Activated T-helper 17 cell treated with anti-CD3 and anti-CD28 coated beads, Interleukin-2, amount 50 U/mL, for 72 hours (primary cell): ENCODE measurements at places on chromosomes 6 and 20.

DNA sequence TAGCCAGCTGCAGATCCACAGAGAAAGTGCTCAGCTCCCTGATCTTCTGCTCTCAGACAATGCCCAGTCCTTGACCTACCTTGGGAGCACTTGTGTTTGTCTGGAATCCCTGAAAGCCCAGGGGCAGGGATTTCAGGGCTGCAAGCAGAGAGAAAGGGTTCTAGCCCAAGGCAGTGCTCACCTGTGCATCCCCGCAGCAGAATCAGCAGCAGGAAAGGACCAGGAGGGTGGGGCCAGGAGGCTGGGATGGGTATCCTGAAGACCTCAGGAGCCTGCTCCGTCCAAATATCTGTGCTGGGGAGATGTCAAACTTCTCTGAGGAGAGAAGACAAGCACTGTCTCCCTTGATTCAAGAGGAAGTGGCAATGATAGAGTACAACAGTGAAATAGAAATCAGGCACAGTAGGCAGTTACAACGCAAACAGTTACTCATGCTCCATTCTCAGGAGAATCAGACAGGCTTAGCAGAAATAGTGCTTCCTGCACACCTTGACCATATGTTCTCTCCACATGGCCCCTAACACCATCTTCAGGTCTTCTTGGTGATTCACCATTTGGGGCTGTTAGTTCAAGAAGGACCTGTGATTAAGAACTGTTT, 28.7 kb upstream of the SIRPG start:
- peak; percentile 72 for ATAC-seq

DNA sequence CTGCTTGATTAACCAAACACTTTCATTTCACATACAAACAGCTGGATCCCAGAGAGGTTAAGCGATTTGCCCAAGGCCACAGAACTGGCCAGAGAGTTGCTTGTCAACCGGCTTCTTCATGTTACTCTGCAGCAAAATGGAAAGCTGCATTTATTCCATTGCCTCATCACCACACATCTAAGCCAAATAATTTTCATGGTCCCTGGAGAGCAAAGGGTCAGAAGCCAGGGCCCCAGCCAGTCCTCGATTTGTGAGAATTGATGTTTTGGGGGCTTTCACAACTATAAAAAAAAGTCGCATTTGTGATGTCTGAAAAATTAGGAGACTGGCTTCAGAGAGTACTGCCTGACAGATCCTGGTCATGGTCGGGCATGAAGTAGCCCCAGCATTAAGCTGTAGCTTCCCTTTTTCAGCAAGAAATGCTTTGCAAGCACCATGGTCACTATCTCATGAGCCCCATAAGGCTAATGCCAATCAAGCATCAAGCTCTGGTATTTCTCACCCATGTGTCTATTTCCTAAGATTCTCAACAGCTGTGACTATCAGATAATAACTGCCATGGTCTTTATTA, 95.8 kb downstream of the BANF2 start:
- ATAC-seq, result no peak

- peak; percentile 38 for ATAC-seq
Observed at GRCh38 chr20:58645412-58645968, 5.6 kb upstream of the STX16 start.

DNA sequence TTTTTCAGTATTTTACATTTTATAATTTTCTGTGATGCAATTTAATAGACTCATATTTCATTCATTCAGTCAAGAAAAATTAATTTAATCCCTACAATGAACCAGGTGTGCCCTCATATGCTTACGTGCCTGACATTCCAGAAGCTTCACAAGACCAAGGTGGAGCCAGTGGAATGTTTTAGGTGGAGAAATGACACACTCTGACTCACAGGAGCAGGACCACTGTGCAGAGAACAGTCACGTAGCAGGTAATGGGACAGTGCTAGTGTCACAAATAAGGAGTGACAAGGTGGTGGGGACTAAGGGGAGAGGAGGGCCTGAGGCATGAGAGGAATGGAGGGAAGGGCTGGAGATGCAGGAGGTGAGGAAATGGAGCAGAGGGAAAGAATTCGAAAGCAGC, 37.0 kb upstream of the HLA-G start:
- no peak for ATAC-seq

GRCh38 chr20:39810309-39810708, 848.2 kb downstream of the DHX35 start:
- ATAC-seq, result no peak

DNA sequence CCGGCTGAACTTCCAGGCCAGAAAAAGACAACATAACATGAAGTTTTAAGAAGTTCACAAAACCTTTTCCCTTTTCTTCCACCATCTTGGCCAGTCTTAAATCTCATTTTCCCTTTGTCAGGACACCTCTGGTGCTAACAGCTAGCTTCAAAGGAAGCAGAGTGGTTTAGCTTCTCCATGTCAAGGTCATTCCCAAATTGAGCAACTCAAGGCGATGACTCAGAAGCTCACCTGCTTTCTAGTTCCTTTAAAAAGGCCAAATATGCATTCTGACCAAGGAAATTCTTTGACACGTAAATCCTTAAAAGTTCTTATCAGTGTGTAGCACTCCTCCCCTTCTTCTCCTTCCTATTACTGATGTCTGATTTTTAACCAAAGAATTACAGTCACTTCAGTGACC, 69.6 kb upstream of the VGLL2 start:
- ATAC-seq, result no peak

- no peak for ATAC-seq
Observed at GRCh38 chr20:20364593-20365479, 3.1 kb upstream of the INSM1 start.

GRCh38 chr20:49384437-49385434, 97.7 kb downstream of the KCNB1 start:
- ATAC-seq, result peak; percentile 65

GRCh38 chr20:45095805-45096238, 5.1 kb downstream of the KCNS1 start:
- peak; percentile 55 for ATAC-seq

GRCh38 chr6:79070206-79070825, 7.7 kb downstream of the PHIP start:
- ATAC-seq, result peak; percentile 22

- ATAC-seq, result no peak
Observed at GRCh38 chr6:20417819-20418218, 16.1 kb downstream of the E2F3 start.

- no peak for ATAC-seq
Observed at GRCh38 chr6:3195420-3195694, 32.1 kb downstream of the TUBB2B start.

DNA sequence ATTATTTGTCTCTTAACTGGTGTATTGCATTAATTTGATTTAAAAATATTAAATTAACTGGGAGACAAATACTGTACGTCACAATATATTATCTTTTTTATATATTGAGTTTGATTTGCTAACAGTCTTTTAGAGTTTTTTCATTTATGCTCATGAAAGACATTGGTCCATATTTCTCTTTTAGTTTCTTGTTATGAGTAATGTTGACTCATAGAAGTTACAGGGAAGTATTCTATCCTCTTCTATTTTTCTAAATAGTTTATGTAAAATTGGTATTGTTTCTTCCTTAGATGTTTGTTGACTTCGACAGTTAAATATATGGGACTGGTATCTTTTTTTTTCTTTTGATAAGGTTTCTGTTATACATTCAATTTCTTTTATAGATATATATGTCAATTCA, 1115.6 kb upstream of the CITED2 start:
- no peak for ATAC-seq

- ATAC-seq, result no peak
Observed at GRCh38 chr20:53677447-53678314, 84.0 kb upstream of the ZNF217 start.

DNA sequence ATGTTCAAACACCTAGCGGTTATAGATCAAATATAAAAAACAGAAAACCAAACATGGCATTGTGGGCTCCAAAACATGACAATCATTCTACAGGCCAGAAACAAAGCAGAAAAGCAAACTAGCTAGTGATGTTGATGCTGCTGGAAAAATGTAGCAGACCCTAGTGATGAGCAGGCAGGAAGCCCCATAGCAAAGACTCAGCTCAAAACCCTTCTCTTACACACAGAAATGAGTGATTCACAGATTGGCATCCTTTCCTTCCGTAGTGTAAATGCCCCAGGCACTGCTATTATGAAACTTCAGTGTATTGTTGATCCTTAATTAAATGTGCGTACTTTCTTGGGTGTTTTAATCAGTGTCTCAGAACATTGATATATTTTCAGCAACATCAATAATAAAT, 425.1 kb downstream of the UTRN start:
- no peak for ATAC-seq

- no peak for ATAC-seq
Observed at GRCh38 chr6:98579079-98579478, 255.3 kb upstream of the POU3F2 start.

DNA sequence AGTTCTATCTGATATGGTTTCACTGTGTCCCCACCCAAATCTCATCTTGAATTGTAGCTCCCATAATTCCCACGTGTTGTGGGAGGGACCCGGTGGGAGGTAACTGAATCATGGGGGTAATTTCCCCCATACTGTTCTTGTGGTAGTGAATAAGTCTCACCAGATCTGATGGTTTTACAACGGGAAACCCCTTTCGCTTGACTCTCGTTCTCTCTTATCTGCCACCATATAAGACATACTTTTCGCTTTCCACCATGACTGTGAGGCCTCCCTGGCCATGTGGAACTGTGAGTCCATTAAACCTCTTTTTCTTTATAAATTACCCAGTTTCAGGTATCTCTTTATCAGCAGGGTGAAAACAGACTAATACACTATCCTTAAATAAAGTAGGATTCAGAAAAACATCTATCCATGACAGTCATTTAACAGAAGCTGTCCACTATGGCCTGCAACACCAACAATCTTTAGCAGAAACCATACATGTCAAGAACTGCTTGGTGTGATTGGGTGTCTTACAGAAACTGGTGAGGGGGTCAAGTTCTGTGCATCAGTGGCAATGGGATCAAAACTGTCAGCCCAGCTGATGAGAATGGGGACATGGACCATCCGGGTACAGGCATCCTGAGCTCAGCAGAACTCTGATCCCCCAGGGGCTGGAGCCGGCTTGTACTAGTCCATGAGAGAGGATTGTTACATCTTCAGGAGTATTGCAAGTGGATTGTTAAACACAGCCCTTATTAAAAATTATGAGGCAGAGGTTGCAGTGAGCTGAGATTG, 59.2 kb downstream of the SCML4 start:
- peak; percentile 84 for ATAC-seq

DNA sequence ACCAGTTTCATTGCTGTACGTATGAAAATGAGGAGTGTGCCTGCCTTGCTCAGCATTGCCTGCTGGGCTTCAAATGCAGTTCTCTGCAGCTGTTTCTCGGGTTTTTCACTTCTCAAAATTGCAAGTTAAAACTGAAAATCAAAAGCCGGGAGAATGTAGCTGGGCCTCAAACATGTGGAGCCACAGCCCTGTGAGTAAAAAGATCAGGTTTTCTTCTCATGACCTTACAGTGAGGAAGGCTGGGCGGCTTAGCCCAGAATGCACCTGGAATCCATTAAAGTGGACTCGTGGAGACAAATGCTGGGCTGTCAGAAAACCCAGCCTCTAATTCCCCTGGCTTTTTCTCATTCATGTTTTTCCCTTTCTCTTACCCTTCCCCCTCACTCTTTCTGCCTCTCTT, 34.4 kb downstream of the DSE start:
- no peak for ATAC-seq

GRCh38 chr20:22977047-22977785, 57.9 kb upstream of the SSTR4 start:
- ATAC-seq, result no peak

- no peak for ATAC-seq
Observed at GRCh38 chr6:165883851-165884640, 221.0 kb upstream of the PDE10A start.

GRCh38 chr20:51386586-51386985, 155.9 kb downstream of the NFATC2 start:
- ATAC-seq, result peak; percentile 94
